ENCODE measurements at places on chromosomes 4 and X.

DNA sequence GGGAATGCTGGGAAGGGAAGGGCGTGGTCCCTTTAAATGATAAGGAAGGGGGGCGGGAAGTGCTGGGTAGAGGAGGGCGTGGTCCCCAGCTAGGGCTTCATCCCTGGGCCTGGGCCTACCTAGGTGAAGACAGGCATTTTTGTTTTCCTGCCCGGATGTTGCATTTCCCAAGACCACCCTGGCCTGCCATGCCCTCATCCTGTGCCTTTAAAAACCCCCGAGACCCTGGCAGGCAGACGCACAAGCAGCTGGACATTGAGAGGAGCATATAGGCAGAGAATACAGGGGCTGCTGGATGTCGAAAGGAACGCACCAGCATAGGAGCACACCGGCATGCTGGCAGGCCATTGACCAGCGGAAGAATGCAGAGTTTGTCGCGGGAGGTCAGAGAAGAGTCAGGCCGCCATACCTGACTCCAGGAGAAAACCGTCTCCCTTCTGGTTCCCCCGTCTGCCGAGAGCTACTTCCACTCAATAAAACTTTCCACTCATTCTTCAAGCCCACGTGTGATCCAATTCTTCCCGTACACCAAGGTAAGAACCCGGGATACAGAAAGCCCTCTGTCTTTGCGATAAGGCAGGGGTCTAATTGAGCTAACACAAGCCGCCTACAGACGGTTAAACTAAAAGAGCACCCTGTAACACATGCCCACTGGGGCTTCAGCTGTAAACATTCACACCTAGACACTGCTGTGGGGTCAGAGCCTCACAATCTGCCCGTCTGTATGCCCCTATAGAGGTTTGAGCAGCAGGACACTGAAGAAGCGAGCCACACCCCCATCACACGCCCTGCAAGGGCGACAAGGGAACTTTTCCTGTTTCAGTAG lies 2.9 kb upstream of the AGA start:
- no peak for DNase-seq

- DNase-seq: no peak
Measured at GRCh38 chr4:88225232-88226105, 58.9 kb downstream of the PPM1K start.

GRCh38 chr4:185210102-185210981 lies 944 bp downstream of the SNX25 start:
- DNase-seq: peak; percentile 50

DNA sequence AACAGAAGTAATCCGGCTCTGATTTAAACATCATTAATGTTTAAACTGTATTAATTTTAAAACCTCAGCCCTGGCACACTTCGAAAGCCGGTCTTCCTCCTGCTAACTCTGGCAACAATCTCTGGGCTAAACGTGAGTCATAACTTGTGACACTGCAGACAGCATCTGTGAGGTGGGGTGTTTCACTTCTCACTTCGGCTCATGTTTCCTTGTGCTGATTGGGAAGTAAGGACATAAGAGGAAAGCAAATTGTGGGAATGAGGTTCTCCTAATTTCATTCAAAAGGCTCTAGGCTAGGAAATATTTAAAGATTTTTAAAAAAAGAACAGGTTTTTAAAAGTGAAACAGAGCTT lies 139.9 kb upstream of the USP9X start:
- DNase-seq: no peak

GRCh38 chr4:16788868-16789267 lies 109.6 kb downstream of the LDB2 start:
- DNase-seq: no peak

DNA sequence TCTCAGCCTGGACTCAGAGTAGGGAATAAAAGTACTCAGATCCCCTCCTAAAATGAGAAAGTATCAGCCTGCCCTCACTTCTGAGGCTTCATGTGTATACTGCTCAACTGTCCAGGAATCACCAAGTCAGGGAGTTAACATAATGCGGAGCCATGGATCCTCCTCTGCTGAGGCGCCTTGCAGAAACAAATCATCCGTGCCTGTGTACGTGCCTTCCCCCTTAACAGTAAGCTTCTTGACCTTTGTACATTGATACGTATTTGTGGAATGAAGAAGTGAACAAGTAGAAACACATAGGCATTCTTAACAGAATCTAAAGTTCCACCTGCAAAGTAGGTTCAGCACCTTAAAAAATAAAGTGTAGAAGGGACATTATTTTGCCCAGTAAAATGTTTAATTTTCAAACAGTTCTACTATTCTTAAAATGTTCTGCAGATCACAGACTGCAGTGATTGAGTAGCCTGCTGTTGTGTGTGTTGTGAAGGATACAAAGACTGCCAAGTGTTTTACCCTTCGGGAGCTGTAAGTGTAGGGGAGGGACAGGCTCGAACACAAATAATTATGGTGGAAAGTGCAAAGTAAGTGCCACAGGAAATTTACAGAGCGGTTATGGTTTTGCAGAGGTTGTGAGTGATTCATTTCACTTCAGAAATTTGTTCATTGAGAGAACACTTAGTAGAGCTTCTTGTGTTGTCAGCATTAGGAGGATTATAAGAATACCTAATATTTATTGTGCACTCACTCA lies 61.9 kb downstream of the ARHGAP10 start:
- no peak for DNase-seq

DNA sequence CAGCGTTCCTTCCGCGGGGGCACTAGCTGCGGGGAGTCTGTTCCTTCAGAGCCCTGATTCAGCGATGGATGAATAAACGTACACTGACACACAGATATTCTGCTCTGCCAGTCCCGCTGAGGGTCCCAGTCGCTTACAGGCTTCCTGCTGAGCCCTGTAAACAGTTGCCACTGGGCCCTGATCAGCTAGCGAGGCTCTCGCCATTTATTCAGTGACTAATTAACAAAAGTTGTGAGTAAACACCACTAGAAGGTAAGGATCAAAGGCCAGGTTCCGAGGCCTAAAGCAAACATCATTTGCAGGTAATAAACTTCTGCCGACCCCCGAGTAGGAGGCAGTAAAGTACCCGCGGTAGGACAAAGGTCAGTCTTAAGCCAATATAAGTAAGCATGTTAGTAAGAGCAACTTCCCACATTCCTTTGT lies 442.6 kb upstream of the GALNT7 start:
- DNase-seq: no peak

GRCh38 chr4:15712214-15712613 lies 9.3 kb downstream of the BST1 start:
- DNase-seq: no peak

DNA sequence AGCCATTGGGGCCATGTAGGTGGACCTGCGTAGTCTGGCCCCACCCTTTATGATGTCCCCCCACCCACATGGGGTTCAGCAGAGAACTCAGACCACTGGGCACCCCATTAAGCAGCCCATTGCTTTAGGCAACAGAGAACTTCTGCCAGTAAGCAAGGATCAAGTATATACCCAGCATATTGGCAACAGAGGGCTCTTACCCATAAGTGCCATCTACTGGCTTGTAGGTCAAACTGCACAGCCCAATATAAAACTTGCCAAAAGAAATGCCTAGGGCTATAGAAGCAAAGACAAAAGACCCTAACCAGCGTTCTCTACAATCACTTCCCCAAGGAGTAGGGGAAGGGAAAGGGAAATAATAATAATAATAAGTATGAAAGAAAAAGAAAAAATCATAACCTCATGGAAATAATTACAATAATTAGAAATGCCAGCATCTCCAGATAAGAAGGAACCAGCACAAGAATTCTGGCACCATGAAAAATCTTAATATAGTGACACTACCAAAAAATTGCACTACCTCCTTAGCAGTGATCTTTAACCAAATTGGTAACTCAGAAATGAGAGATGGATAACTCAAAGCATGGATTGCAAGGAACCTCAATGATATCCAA lies 1090.7 kb downstream of the FAT4 start:
- no peak for DNase-seq

DNA sequence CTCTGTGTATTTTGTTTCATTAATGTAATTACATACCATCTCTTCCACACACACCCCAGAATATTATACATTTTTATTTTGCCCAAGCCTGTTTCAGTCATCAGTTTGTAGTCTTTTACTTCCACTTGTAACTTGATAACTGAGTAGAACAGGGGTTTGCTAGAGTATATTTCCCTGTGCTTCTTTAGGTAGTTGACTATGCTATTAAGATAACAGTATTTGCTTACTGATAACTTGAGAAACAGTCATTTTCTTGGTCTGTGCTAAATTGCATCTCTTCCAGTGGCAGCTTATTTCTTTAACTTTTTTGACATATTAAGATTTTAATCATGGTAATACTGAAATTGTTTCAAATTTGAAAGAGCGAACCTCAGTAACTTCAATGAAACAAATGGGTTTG lies 7.0 kb upstream of the XK start:
- DNase-seq: no peak

DNA sequence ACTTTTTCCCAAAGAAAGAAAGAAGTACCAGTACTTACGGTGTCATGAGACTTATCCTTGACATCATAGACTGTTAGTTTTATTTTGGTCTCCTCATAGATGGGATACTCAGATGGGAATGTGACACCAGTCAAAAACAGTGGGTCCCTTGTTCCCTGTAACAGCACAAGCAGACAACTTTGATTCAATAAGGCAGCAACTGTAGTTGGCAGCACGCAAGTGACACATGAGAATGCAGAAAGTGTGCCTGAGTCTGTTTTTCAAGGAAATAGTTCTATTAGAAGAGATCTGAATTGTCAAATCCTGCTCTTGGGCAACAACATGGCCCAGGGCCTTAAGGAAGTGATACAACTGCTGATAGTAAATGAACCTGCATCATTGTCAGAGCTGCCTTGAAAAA lies 443.2 kb downstream of the INPP4B start:
- DNase-seq: no peak

- DNase-seq: no peak
Measured at GRCh38 chr4:157004279-157005161, 32.9 kb upstream of the PDGFC start.

DNA sequence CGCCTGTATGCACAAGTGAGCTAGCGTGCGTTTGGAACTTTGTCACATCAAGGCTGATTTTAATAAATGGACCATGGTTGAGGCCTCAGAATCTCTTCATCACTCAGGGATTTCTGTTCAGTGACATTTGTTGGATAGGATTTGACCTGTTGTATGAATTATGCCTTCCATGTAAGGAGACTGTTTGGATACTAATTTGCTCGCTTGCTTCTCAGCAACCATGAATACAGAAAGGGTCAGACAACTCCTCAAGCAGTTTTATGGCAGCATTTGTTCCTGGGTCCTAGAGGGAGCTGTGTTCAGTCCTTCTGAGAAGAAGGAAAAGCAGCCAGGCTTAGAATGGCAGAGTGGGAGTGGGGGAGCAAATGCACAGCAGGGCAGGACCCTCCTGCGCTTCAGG lies 269.7 kb upstream of the LCORL start:
- DNase-seq: no peak
